ENCODE measurements at places on chromosomes 5 and 9.

GRCh38 chr9:32596096-32596865 is 23.3 kb upstream of the NDUFB6 start:
- no peak for DNase-seq

DNA sequence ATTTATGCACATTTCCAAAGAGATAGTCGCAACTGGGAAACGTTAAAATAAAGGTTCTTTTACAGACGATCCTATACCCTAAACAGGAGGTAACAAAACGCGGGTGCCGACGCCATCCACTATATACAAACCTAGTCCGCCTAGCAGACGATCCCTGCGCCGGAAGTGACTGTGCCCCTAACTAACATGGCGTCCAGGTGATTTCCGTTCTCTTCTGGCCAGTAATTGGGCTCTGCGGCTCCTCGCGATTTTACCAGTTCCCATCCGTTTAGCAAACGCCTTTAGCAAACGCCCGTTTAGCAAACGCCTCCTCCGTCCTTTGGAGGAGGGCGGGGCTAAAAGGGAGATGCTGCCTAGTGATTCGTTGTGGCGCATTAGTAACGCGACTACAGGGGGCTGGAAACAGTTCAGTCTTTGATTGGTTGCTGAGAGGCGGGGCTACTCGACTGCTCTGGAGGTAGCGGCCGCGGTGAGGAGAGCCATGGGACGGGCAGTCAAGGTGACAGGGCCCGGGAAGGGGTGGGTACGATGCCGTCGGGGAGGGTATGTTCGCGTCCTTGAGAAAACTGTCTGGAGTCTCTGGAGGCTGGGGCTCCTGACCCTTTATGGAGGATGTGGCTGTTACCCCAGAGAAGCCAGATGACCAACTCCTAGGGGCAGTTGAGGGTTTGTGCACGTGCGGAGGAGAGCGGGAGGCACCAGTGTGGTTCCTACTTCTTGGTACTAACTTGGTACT is at the start of gene LYRM7:
Gene LYRM7, plus strand, starts transcription at position 405 of the 736 bp plus-strand sequence. Its CDS starts 77 bp downstream, at position 482.
- peak; percentile 74 for DNase-seq

GRCh38 chr9:87612536-87612935 is 113.4 kb upstream of the CTSL start:
- DNase-seq = no peak

DNA sequence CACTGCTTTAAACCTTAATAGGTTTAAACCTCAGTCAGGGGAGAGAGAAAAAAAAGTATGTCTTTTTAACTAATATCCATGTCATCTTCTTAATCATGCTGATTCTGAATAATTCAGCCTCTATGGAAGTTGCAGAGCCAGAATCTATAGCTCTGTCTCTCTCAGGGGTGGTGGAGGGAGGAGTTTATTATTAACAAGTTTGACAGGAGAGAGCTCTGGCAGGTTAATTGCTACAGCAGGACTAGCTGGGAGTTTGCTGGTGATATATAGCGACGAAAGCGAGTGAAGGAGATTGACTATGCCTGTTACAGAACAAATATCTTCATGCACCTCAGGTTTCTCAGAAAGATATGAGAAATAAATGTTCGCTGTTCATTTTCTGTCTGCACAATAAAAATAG is 586.4 kb downstream of the TLE4 start:
- no peak for DNase-seq

DNA sequence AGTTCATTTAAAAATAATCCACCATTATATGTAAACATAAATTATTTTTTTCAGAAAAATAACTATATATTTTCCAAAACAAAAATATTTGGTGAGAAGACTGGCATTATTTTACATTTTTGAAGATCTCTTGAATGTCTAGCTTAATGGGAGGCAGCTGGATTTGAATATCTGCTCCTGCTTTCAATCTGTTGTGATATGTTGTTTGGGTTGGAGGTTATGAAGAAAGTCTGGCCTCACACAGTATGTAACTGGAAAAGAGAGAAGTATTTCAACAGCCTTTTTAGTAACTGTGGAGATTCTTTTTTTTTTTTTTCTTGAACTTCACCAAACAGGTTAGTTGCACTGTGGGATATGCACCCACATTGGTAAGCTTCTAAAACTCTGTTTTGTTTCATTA is 84.7 kb upstream of the SLIT3 start:
- DNase-seq = no peak

GRCh38 chr9:105858006-105858690 is 163.8 kb downstream of the TMEM38B start:
- DNase-seq = no peak

DNA sequence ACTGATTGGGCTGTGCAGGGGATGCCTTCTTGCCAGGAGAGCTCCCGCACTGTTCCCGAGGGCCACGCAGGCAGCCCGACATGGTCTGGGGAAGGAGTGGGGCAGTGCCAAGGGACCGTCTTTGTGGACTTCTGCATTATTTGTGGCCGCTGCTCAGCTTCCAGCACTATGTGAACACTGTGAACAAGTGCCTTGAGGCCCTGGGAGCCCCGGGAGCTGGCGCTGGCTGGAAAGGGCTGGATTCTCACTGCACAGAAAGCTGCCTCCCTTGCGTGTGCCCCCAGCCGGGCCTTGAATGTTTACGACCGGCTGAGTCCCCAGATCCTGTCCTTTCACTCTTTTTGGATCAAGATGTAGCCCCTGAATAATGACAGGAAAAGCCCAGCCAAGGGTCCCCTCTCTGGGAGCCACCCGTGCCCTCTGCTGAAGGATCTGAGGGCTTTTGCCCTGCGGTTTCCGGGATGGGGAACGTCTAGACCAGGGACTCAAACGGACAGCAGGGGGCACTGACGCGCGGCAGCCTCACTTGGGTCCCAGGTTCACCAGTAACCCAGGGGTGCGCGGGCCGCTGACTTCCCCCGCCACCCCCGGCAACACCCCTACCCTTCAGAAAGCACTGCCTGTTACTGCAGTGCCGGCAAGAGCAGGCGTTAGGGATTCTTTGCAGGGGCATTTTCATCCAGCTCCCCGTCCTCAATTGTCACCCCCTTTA is 98.9 kb upstream of the FCN2 start:
- DNase-seq = no peak
